Common myeloid progenitor, CD34-positive (primary cell): ENCODE measurements at places on chromosomes 1 and 21.

- DNase-seq = peak; percentile 89
Observed at GRCh38 chr1:16677552-16678431, 11.0 kb upstream of the RNU1-3 start.

- no peak for DNase-seq
Observed at GRCh38 chr1:18468570-18468969, 12.2 kb upstream of the KLHDC7A start.

DNA sequence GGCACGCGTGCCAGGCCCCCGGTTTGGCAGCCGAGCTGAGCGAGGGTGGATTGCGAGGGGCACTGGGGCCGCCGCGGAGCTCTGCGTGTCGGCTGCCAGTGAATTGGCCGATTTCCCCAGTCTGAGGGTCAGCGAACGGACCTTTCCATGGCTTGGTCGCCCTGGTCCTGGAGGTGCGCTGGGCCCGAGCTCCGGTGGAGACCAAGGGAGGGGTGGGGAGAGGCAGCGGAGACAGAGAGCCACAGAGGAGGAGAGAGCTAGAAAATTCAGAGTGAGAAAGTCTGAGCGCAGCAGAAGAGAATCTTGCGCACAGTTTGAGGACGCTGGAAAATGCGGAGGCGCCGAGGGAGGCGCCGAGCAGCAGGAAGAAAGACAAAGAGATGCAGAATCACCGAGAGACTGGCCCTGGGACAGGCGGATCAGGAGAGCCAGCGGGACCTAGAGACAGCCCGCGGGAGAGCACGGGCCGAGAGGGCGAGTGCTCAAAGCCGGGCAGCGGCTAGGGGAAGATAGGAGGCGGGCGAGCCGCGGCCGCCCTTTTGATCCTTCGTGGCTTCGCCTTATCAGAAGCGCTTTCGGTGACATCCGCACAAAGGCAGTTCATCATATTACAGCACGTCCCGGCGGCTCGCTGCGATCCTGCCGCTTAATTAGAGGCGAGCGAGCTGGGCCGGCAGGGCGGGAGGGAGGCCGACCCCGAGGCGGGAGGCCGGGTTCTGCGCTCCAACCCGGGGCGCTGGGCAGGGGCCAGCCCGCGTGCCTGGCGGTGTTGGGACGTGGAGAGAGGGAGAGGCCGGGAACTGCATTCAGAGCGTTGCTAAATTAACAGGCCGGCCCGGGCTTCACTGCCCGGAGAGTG is 12.7 kb downstream of the PAX7 start:
- peak; percentile 49 for DNase-seq

DNA sequence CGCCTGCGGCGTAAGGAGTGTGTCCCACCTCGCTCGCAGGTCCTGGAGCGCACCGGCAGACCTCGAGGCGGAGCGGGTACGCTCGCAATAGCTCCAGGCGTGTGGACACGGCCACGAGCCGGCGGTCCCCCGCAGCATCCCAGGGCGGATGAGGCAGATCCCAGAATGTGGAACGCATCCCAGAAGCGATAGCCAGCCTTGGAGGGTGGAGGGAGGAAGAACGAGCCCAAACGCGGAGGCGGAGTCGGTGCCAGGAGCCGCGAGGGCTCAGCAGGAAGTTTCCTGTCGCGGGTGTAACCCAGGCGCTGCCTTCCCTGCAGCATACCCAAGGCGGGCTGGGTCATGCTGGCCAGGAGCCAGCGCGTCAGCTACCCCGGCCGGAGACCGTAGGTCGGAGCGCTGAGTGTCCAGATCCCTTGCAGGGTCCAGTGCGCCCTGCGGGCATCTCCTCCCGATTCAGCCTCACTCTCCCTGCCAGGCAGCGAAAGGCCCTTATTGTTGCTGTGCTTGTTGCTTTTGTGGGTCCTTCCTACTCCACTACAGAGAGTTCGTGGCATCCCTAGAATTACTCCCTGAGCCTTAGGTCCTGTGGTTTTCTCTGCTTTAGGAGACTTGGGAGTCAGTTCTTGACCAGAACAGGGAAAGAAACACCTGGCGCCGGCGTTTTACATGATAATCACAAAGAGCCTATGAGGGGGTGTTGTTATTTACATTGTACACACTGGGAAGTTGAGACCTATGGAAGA is 27.7 kb downstream of the STYXL2 start:
- DNase-seq = peak; percentile 59

GRCh38 chr1:3007298-3008147 is 13.7 kb upstream of the ACTRT2 start:
- no peak for DNase-seq

DNA sequence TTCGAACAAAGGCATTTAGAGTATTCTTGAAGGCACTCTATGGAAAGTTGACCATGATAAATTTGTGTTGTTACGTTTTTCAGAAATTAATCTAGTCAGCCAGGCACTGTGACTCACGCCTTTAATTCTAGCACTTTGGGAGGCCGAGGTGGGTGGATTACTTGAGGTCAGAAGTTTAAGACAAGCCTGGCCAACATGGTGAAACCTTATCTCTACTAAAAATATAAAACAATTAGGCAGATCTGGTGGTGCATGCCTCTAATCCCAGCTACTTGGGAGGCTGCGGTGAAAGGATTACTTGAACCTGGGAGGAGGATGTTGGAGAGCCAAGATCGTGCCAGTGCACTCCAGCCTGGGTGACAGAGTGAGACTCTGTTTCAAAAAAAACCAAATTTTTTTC is 130.6 kb upstream of the BRINP3 start:
- DNase-seq = no peak

- no peak for DNase-seq
Observed at GRCh38 chr1:176998183-176998795, 166.2 kb downstream of the ASTN1 start.
